Glutamatergic neuron (in vitro differentiated cells): ENCODE measurements at places on chromosomes 7 and 10.

- H3K27me3 ChIP-seq: peaks cover 2% of the 10 kb centered on the region
- DNase-seq: no peak
- H3K4me1 ChIP-seq: no peaks in the 10 kb centered on the region
These were observed 274.3 kb upstream of the LRRTM3 start for GRCh38 chr10:66651308-66652082.

GRCh38 chr7:129017933-129018538 lies 36.9 kb downstream of the TNPO3 start:
- H3K27me3 ChIP-seq: no peaks in the 10 kb centered on the region
- H3K4me3 ChIP-seq: no peak overlapping the region
- no peaks in the 10 kb centered on the region for H3K4me1 ChIP-seq

DNA sequence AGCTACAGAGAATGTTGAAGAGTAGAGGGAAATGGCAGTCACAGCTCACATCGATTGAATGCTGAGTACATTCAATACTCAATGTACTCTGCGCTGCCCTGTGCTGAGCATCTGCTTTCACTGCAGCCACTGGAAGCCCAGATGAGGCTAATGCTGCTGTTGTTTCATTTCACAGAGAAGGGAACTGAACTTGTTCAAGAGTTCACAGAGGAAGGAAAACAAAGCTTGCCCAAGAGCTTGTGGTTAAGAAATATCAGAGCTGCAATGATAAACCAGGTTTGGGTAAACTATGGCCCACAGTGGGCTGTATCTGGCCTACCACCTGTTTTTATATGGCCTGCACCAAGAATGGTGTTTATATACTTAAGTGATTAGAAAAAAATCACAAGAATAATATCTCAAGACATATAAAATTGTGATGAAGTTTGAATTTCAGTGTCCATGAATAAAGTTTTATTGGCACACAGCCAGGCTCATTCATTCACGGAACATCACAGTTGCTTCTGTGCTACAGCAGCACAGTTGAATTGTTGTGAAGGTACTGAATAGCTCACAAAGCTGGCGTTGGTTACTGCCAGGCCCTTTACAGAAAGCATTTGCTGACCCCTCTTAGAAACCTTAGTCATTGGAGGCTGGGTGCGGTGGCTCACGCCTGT lies 64.1 kb downstream of the CFAP58 start:
- no peak overlapping the region for H3K27ac ChIP-seq
- H3K36me3 ChIP-seq: no peaks in the 10 kb centered on the region
- DNase-seq: no peak
- H3K4me1 ChIP-seq: no peaks in the 10 kb centered on the region

DNA sequence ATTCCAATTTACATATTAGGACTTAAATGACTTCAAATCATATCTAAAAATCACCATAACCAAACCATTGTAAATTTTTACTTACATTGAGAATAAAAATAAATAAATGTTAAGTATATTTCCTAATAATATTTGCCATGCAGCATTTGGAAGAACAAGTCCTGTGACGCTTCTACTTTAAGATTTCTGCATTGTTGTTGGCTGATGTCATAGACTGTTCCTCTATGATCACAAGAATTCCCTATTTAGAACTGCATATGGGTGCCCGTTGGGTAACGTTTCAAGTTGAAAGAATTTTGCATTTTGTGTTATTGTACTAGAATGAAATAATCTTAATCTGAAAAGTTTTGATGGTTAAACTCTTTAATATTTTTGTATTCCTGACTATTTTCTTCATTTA lies 5.1 kb upstream of the ITGB1 start:
- no peak overlapping the region for H3K4me3 ChIP-seq
- no peak for DNase-seq
- H3K36me3 ChIP-seq: no peaks in the 10 kb centered on the region
- H3K27me3 ChIP-seq: peaks cover 7% of the 10 kb centered on the region
- no peak overlapping the region for H3K27ac ChIP-seq
- peaks cover 4% of the 10 kb centered on the region for H3K4me1 ChIP-seq

DNA sequence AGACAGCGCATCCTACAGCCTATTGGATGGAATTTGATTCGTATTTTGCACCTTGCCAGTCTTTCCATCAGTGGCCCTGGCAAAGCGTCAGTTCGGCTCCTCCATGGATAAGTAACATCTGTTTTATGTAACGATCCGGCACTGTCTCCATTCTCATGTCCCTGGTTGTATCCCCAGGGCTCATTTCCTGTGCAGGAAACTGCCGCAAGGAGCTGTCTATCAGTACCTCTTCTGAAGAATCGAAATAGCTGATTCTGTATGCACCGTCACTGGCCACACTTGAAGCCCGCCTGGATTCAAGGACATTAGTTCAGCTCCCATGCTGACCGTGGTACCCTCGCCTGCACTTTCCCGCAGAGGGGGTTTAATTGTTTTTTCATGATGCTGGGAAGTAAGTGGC lies 53.1 kb upstream of the NPS start:
- no peak for DNase-seq
- peaks cover 4% of the 10 kb centered on the region for H3K27me3 ChIP-seq
- no peak overlapping the region for H3K4me3 ChIP-seq
- H3K36me3 ChIP-seq: no peaks in the 10 kb centered on the region
- H3K4me1 ChIP-seq: peaks cover 16% of the 10 kb centered on the region
- H3K27ac ChIP-seq: no peak overlapping the region

GRCh38 chr7:18491871-18492270 lies 3.7 kb upstream of the HDAC9 start:
- H3K4me1 ChIP-seq: peaks cover 31% of the 10 kb centered on the region
- peak overlapping the region; percentile 36 for H3K27ac ChIP-seq
- peaks cover 6% of the 10 kb centered on the region for H3K27me3 ChIP-seq
- H3K36me3 ChIP-seq: no peaks in the 10 kb centered on the region
- H3K4me3 ChIP-seq: no peak overlapping the region
- no peak for DNase-seq

DNA sequence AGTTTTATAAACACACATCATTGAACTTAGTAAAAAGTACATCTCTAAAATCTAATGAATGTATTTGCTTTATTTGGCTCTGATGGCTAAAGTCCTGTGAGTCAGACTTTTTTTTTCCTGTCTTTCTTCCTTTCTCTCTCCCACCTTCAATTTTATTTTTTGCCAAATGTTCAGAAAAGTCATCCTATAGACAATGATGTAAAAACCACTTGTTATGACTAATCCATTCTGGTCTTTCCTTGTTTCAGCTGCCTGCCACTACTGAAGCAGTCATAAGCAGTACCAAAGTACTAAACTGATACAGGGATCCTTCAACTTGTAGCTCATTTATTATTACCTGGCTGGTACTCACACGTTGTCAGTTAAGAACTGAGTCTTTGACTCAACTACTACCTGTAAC lies 23.9 kb downstream of the HECTD2 start:
- DNase-seq: no peak
- H3K36me3 ChIP-seq: peaks cover 12% of the 10 kb centered on the region
- H3K27me3 ChIP-seq: no peaks in the 10 kb centered on the region
- H3K4me3 ChIP-seq: no peak overlapping the region
- no peak overlapping the region for H3K27ac ChIP-seq
- H3K4me1 ChIP-seq: no peaks in the 10 kb centered on the region

DNA sequence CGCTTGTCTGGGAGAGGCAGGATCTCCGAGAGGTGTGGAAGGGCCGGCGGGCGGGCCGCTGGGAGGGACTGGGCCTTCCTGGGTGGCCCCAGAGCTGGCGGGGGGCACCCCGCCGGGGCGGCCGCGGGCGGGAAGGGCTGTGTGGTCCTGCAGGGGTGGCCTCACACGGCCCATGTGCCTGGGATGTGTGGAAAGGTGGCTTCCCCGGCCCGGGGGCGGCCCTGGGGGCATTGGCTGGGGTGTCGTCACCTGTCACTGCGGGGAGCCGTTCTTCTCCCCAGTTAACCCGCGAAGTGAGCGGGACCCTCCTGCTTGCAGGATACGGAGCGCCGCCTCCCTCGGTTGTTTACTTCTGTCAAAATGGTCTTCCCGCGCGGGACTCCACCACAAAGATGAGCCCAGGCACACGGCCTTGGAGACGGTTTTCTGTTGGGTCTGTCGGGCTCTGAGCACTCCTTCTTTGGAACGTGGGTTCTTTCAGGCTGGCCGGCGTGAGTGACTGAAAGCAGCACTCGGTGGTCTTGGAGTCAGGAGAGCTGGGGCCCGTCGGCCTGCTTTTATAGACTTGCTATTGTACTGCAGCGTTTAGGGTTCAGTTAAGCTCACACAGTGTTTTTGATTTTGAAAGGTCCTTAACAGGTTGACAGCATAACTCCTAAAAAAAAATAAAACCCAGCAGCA lies 700 bp downstream of the SMC3 start:
- no peaks in the 10 kb centered on the region for H3K27me3 ChIP-seq
- no peaks in the 10 kb centered on the region for H3K36me3 ChIP-seq
- H3K4me1 ChIP-seq: peaks cover 20% of the 10 kb centered on the region
- DNase-seq: peak; percentile 62
- H3K27ac ChIP-seq: peak overlapping the region; percentile 92

- no peak for DNase-seq
- H3K4me1 ChIP-seq: peaks cover 17% of the 10 kb centered on the region
- no peak overlapping the region for H3K4me3 ChIP-seq
- no peak overlapping the region for H3K27ac ChIP-seq
- peaks cover 2% of the 10 kb centered on the region for H3K27me3 ChIP-seq
These were observed 50.4 kb upstream of the ENO4 start for GRCh38 chr10:116798859-116799258.

GRCh38 chr10:60430017-60430416 lies 40.3 kb upstream of the ANK3 start:
- no peaks in the 10 kb centered on the region for H3K27me3 ChIP-seq
- DNase-seq: no peak
- H3K4me3 ChIP-seq: no peak overlapping the region

DNA sequence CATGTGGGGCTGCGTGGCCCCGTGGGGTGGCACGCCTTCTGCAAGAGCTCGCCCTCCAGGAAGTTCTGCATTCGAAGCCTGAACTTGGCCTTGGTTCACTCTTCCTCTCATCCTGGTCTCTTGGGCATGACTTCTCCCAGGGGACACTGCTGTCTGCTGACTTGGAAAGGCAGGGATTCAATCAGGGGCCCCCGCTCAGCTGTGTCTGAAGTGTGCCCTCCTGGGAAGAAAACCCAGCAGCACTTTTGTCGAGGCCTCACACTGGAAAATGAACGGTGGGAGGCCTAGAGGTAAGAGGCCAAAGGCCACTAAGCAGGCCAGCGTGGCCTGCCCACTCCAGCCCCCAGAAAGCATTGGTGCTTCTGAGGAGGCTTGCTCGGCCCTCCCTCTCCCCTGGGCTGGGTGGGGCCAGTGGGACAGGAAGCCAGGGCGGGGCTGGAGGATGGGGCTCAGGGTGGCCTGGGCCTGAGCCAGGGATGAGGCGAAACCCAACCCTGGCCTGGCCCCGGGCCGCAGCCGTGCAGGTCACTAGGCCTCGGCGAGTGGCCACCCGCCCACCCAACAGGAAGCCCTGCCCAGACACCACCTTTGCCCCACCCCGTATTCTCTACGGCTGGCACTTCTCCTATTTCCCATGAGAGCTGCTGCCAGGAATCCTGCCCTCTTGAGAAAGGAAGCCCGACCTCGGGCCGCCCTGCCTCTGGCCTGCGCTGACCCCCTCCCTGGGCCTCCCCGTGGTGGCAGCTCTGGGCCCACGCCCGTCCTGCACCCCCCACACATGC lies 81.1 kb downstream of the ZMIZ1 start:
- H3K4me1 ChIP-seq: peaks cover 19% of the 10 kb centered on the region
- no peak overlapping the region for H3K4me3 ChIP-seq
- H3K36me3 ChIP-seq: no peaks in the 10 kb centered on the region
- H3K27me3 ChIP-seq: peaks cover 8% of the 10 kb centered on the region

GRCh38 chr10:71770255-71770654 lies 3.1 kb downstream of the VSIR start:
- no peak for DNase-seq
- H3K4me3 ChIP-seq: no peak overlapping the region
- no peak overlapping the region for H3K27ac ChIP-seq
- no peaks in the 10 kb centered on the region for H3K36me3 ChIP-seq

DNA sequence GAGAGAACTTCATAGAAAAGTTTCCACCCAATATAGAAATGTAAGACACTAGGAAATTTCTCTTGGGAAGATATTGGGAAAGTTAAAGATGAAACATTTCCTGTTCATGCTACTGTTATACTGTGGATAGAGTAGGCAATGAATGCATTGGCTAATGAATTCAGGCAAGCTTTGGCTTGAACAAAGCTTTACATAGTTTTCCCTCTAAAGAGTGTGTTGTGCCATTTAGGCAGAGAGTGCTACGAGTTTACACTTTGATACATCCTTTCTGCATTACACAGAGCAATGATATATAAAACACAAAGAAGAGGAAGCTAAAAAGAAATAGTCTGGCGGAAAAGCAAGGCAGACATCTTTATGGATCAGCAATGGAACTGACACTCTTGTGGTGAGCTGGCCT lies 125.9 kb upstream of the SHH start:
- no peak for DNase-seq
- peaks cover 6% of the 10 kb centered on the region for H3K27me3 ChIP-seq
- no peak overlapping the region for H3K27ac ChIP-seq

- no peak overlapping the region for H3K27ac ChIP-seq
- no peaks in the 10 kb centered on the region for H3K36me3 ChIP-seq
- peaks cover 2% of the 10 kb centered on the region for H3K27me3 ChIP-seq
- peaks cover 21% of the 10 kb centered on the region for H3K4me1 ChIP-seq
- H3K4me3 ChIP-seq: no peak overlapping the region
- DNase-seq: no peak
These were observed 22.7 kb downstream of the JAZF1 start for GRCh38 chr7:28157831-28158416.

- no peaks in the 10 kb centered on the region for H3K4me1 ChIP-seq
- DNase-seq: no peak
- no peaks in the 10 kb centered on the region for H3K27me3 ChIP-seq
- no peak overlapping the region for H3K27ac ChIP-seq
These were observed 697.8 kb downstream of the GATA3 start for GRCh38 chr10:8752146-8752843.

- peaks cover 7% of the 10 kb centered on the region for H3K36me3 ChIP-seq
- no peak overlapping the region for H3K27ac ChIP-seq
- no peaks in the 10 kb centered on the region for H3K4me1 ChIP-seq
- H3K4me3 ChIP-seq: no peak overlapping the region
- no peaks in the 10 kb centered on the region for H3K27me3 ChIP-seq
- no peak for DNase-seq
These were observed 74.3 kb upstream of the GNAI1 start for GRCh38 chr7:80060218-80060806.

- no peak overlapping the region for H3K4me3 ChIP-seq
- peaks cover 1% of the 10 kb centered on the region for H3K27me3 ChIP-seq
- H3K27ac ChIP-seq: no peak overlapping the region
- no peaks in the 10 kb centered on the region for H3K36me3 ChIP-seq
- H3K4me1 ChIP-seq: peaks cover 10% of the 10 kb centered on the region
These were observed 691.5 kb upstream of the LRRN3 start for GRCh38 chr7:110399421-110399820.

DNA sequence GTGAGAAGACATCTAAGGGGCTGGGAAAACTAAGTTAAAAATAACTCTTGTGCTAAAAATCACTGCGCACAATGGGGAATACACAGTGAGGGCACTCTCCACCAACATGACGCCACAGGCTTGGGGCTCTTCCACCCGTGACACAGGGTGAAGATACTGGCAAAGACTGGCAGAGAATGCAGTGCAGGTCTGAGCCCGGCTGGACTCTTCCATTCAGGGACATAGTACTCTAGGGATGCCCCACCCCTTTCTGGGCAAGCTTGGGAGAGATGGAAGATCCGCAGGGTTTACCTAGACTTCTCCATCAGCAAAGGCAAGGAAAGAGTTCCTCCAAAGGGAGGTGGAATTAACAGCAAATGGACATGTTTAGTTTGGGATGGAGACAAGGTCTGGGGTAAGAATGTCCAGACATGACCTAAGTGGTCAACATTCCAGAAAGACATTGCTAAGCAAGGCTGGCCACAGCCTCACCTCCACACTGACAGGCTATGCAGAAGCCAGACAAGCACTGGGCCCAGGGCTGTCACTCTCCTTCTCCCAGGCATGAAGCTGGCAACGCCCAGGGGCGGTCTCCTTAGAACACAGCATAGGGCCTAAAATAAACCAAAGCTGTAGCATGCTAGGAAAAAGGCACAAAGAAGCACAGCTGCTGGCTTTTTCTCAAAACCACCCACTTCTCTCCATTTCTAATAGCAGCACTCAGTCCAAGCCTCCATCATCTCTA lies 28.1 kb downstream of the XPNPEP1 start:
- H3K36me3 ChIP-seq: peaks cover 4% of the 10 kb centered on the region
- peaks cover 1% of the 10 kb centered on the region for H3K27me3 ChIP-seq
- H3K27ac ChIP-seq: no peak overlapping the region
